Stimulated activated CD8-positive, alpha-beta memory T cell treated with anti-CD3 and anti-CD28 coated beads, Interleukin-7, amount 100 ng/mL, for 48 hours (primary cell): ENCODE measurements at places on chromosomes 12 and 14.

GRCh38 chr14:68633131-68633991, 159.5 kb downstream of the ZFP36L1 start:
- DNase-seq: no peak

- DNase-seq: no peak
These were observed 8.3 kb downstream of the MEG3 start for GRCh38 chr14:100834082-100834793.

- DNase-seq: no peak
These were observed 16.0 kb downstream of the RAD51B start for GRCh38 chr14:67835596-67835995.

- no peak for DNase-seq
These were observed 465.4 kb upstream of the MDGA2 start for GRCh38 chr14:48140804-48141203.

GRCh38 chr12:23899434-23899833, 50.0 kb downstream of the SOX5 start:
- DNase-seq: no peak

GRCh38 chr12:63912651-63913050, 68.2 kb downstream of the SRGAP1 start:
- no peak for DNase-seq

GRCh38 chr12:93381161-93381975, 3.6 kb downstream of the NUDT4 start:
- DNase-seq: no peak
